ENCODE measurements at places on chromosomes 11 and 22. TPM values are rescaled to one million over a fixed set of nuclear protein-coding genes. Genes with fewer than 3 reads are reported as not detected.

The MRGPRX4 gene
- total RNA-seq: not detected

The DGCR6 gene
- total RNA-seq: 2.7 TPM

The TMEM86A gene
- total RNA-seq: 7.6 TPM

The MMP13 gene
- total RNA-seq: not detected

DNA sequence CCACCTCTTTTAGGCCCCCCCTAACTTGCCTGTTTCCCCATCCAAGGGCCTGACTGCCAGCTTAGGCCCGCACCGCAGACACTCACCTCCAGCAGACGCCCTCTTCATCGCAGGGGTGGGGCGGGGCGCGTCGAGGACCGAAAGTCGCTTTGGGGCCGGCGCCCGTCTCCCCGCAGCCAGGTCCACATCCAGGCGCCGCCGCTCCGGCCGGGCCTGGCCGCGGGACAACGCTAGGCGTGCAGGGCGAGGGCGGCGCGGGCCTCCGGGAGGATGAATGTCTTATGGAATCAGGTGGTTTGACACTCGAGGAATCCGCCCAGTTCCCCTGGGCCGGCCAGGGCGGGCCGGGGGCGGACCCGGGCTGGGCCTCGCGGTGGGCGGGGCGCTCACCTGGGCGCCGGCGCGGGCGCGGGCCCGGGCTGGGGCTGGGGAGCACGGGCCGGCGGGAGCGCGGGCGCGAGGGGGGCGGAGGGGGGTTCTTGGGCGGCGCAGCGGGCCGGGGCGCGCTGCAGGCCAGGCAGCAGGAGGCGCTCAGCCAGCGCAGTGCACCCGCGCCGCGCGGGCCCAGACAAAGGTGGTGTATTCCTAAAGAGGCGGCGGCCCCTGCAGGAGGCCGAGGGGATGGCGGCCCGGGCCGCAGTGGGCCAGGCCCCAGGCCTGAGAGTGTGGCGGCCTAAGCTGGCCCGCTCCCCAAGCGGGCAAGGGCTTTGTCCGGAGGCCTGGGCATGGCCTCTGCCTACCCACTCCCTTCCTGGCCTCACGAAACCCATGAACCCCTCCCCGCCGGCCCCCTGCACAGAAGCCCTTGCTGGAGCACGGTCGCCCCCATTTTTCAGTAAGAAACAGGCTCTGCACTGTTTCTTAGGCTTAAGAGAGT, 177.6 kb downstream of the IGLL1 start:
- H3K4me1 ChIP-seq: no peaks in the 10 kb centered on the region
- H3K27me3 ChIP-seq: no peaks in the 10 kb centered on the region
- H3K36me3 ChIP-seq: no peaks in the 10 kb centered on the region
- H3K4me3 ChIP-seq: peak overlapping the region; percentile 70
- peak; percentile 93 for DNase-seq
- peak overlapping the region; percentile 10 for H3K27ac ChIP-seq

DNA sequence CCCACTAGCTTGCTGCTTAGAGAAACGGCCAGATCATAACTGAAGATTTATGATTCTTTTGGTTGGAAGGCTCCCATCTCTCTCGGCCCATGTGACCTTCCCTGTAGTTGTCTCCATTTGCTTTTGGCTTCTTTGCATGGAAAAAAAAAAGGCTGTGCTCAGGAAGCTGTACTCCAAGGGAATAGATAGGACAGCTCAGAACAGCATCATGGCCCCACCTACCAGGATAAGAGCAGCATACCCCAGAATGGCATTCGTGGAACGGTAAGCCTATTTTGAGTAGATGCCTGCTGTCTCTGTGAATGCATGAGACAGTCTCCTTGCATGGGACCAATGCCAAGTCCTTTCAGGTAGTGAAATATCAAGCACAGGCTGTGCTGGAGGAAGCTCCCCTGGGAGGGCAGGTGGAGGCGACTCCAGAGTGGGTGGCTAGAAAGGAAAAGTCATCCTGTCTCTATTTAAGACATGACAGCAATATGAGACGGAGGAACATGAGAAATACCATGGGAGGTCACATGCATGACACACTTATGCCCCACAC, 94.1 kb upstream of the AMOTL1 start:
- H3K4me1 ChIP-seq: peaks cover 8% of the 10 kb centered on the region
- no peak for DNase-seq
- H3K4me3 ChIP-seq: no peak overlapping the region
- no peaks in the 10 kb centered on the region for H3K36me3 ChIP-seq

DNA sequence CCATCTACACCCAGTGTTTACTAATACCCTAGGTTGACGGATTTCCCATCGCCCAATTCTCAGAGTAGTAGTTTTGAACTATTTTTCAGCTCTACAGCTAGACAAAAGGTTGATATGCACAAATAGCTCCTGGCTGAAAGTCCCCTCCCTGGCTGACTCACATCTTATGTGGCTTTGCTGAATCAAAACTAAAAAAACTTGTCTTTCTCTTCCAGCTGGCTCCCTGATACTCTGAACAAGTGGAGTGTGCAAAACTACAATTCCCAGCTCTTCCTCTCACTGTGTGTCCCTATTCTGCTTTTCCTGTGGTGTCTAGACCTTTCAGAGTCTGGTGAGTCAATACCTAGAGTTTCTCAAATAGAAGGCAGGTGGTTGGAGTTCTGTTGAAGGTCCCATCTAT, 12.7 kb upstream of the LARGE1 start:
- H3K4me3 ChIP-seq: no peak overlapping the region
- no peaks in the 10 kb centered on the region for H3K36me3 ChIP-seq
- H3K4me1 ChIP-seq: peaks cover 10% of the 10 kb centered on the region
- H3K27ac ChIP-seq: no peak overlapping the region
- no peak for DNase-seq
- H3K27me3 ChIP-seq: peaks cover 10% of the 10 kb centered on the region
